ENCODE measurements at places on chromosomes 7 and 10. TPM values are rescaled to one million over a fixed set of nuclear protein-coding genes. Genes with fewer than 3 reads are reported as not detected.

- no peak for DNase-seq
These were observed 13.1 kb downstream of the CCNY start for GRCh38 chr10:35349389-35349915.

DNA sequence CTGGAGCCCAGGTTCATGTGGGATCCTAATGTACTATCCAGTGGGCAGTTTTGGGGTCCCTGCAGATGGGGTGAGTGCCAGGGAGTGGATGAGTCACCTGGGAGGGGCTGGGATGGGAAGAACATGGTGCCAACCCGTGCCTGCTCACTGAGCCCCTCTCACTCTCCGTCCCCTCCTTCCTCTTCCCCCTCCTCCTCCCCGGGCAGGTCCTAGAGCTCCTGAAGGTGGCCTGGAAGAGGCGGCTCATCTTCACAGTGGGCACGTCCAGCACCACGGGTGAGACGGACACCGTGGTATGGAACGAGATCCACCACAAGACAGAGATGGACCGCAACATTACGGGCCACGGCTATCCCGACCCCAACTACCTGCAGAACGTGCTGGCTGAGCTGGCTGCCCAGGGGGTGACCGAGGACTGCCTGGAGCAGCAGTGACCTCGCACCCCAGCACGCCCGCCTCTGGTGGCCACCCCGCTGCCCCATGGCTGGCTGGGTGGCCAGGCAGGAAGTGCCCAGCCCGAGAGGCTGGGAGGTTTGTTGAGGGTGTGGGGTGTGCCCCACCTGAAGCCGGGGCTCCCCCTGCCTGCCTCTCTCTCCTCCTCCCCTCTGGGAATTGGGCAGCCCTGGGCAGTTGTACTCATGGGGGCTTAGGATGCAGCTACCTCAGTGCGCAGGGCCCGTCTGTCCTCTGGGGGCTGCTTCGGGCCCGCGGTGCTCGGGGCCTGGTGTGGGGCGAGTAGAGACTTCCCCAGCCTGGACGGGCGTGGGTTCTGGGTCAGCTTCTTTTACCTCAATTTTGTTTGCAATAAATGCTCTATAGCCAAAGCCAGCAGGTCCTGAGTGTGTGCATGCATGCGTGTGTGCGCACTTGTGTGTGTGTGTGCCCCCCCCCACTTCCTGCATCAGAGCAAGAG lies 4.9 kb upstream of the UPK3B start:
- no peak for DNase-seq

GRCh38 chr10:42888504-42889095 lies 106.0 kb downstream of the BMS1 start:
- no peak for DNase-seq

- no peak for DNase-seq
These were observed 986.9 kb downstream of the TYW1 start for GRCh38 chr7:67983486-67983885.

DNA sequence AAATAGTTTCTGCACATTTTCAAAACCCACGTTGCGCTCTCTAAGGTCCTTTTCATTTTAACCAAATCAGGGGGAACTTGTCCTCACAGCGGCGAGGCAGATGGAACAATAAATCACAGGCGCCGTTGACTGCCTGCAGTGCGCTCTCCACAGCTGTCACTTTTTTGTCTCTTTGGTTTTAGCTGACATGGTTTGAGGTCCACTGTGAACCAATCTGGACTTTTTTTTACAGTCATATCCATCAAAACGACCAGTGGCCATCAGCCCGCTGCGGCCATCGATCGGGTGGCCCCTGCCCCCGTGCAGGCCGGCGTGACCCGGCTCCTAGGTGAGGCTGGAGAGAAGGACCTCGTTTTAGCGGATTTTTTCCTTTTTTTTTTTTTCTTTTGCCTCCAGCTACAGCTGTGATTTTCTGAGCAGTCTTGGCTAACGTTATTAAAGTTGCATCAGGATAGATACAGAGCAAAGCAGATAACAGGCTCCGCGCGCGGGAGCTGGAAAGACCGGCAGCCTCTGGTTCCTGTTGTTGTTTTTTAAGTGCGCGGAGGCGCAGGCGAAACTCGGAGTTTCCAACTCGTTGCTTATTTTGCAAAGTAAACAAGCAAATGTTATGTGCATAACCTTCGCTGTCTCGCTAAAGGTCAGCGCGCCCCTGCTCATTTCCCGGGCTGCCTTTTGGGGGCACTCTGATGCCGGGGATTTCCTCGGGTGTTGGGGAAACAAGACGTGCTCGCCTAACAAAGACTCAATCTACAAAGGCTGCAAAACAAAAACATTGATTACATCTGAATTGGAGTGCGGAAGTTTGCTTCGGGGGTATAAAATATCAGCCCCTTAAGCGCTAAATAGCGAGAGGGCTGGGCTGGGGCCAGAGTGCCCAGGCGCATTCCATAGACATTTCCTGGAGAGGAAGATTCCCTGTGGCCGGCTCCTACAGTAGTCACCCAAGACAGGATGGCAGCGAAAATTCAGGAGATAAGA lies 414.8 kb upstream of the MKI67 start:
- no peak for DNase-seq

GRCh38 chr7:100799037-100799896 lies 28.1 kb downstream of the EPHB4 start:
- DNase-seq: no peak

DNA sequence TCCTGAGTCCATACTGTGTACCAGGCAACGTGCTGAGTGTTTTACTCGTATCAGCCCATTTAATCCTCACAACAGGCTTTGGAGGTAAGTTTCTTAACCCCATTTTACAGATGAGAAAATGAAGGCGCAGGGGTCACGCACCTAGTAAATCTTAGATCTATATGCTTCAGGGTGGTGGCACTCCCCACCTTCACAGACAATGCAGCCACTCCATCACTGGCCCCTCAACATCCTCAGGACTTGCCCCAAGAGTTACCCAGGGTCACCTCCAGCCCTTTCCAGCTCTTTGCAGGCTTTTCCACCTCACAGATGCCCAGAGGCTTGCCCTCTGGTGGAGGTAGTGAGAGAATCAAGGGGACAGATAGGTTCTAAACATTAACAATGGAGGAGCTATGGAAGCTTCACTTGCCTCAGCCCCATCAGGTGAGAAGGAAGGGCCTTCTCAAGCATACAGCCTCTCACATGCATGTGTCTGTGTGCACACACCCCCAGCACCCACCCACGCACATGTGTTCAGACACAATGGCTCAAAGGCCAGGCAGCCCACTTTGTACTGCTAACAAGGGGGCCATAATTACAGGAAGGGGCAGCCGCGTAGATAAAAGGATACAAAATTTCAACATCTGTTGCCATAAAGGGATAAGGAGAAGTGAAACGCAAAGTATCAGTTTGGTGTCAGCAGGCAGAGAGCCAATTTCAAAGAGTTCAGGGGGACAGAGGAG lies 29.1 kb downstream of the DPCD start:
- DNase-seq: no peak

- DNase-seq: peak; percentile 50
These were observed 118.9 kb downstream of the APBB1IP start for GRCh38 chr10:26556748-26557640.

DNA sequence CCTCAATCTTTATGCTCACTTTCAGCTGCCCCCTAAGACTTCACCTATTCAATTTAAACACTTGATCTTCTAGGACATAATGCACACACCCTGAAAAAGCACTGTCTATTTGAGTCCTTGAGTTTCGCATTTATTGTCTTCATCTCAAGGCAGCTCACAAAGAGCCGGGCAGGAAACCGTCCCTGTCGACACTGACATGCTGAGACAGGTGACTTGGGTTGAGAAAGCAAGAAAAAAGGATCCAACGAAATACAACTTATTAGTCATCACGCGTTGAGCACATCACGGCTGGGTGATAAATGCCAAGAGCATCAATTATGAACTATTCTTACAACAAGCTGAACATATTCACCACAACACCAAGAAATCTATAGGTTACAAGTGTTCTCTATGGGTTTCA lies 91.1 kb downstream of the CALN1 start:
- no peak for DNase-seq

DNA sequence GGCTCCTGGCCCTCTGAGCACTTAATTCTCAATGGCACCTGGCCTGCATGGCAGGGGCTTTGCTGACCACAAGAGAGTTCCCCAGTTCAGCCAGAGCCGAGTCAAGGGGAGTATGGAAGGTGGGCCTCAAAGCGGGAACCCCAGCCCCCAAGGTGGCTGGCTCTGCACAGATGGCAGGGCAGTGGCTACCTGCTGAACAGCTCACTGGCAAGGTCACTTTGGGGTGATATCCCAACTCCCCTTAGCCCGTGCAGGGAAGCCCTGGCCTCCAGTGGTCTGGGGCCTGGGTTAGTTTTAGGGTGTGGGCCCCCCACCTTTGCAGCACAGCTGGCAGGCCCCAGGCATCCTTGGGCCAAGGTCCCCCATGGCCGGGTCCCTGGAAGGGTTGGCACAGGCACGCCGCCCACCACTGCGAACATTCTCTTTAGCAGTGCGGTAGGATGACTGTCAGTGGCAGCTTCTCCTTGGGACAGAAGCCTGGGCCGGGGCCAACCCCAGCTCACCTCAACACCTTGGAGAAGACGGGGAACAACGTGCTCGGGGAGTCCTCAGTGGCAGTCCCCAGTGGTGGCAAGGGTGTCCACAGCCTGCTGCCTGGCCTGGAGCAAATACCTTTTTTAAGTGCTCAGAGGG lies 36.8 kb downstream of the PPIF start:
- no peak for DNase-seq

DNA sequence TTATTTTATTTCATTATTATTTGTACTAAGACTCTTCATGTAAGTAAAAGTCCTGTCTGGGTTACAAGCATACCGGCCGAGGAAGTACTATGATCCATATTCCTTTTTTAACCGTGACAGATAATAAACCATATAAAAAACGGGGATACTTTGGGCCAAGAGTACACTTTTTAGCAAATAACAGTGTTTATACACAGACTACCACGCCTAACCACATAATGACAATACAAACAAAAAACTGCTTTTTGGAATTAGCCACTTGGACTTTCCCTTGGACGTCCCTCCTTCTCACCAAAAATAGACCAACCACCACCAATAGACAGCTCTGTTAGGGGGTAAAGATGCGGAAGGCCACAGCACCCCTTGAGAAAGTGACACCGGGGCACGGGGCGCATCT lies 800 bp downstream of the MINDY3 start:
- DNase-seq: no peak

IDI2 gene
- total RNA-seq: not detected

LAMB1 gene
- 32.0 TPM for total RNA-seq

PROSER2 gene
- 46.2 TPM for total RNA-seq

CYP2E1 gene
- total RNA-seq: 1.5 TPM

AKR1E2 gene
- 5.0 TPM for total RNA-seq

Data from HCT116 (cell line).